ENCODE measurements at places on chromosomes 6 and 20.

DNA sequence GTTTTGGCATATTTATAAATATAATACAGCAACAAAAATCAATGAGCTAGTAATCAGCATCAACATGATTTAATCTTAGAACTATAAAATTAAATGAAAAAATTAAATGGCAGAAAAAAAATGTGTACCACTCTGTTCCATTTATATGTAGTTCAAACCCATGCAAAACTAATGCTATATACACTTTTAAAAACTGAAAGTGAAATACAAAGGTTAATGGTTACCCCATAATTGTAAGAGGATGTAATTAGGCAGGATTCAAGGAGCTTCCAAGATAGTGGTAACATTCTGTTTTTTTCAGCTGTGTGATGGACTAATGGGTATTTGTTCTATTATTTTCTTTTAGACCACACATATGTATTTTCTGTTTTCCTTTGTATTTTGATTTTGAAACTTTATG, 492.1 kb downstream of the UTRN start:
- H3K4me3 ChIP-seq: no peak overlapping the region
- no peaks in the 10 kb centered on the region for H3K4me1 ChIP-seq
- no peak overlapping the region for H3K27ac ChIP-seq
- H3K27me3 ChIP-seq: no peaks in the 10 kb centered on the region
- no peak for DNase-seq
- peaks cover 5% of the 10 kb centered on the region for H3K36me3 ChIP-seq

GRCh38 chr20:47816487-47817451, 31.5 kb upstream of the SULF2 start:
- H3K27me3 ChIP-seq: peaks cover 30% of the 10 kb centered on the region
- H3K4me3 ChIP-seq: no peak overlapping the region
- H3K36me3 ChIP-seq: no peaks in the 10 kb centered on the region
- H3K4me1 ChIP-seq: peaks cover 3% of the 10 kb centered on the region
- DNase-seq: no peak

DNA sequence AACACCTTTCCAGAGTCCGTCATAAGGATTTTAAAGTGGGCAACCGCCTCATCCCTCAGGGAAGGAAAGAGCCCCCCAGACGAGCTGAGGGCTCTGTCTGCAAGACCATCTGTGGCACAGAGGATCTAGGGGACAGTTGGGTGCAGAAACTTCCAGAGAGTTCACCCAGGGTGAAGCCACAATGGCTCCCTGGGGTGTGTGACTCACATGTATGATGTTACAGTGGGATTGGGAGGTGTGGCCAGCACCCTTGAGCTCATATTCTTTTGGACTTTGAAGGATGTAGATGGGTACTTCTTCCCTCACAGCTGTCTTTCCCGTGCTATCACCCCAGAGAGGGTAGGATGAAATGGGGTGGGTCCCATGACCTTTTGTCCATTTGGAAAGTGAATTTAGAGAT, 95.5 kb downstream of the NCR2 start:
- no peaks in the 10 kb centered on the region for H3K36me3 ChIP-seq
- H3K4me1 ChIP-seq: peaks cover 30% of the 10 kb centered on the region
- DNase-seq: peak; percentile 67
- H3K27ac ChIP-seq: no peak overlapping the region

- no peaks in the 10 kb centered on the region for H3K36me3 ChIP-seq
- DNase-seq: no peak
- H3K4me3 ChIP-seq: no peak overlapping the region
- H3K4me1 ChIP-seq: no peaks in the 10 kb centered on the region
- H3K27ac ChIP-seq: no peak overlapping the region
These were observed 25.2 kb upstream of the FERMT1 start for GRCh38 chr20:6148073-6148472.

- H3K27me3 ChIP-seq: no peaks in the 10 kb centered on the region
- peak overlapping the region; percentile 72 for H3K27ac ChIP-seq
- H3K4me1 ChIP-seq: peaks cover 44% of the 10 kb centered on the region
- H3K4me3 ChIP-seq: no peak overlapping the region
These were observed 91.7 kb downstream of the FOXO3 start for GRCh38 chr6:108652375-108652774.

- DNase-seq: no peak
- no peak overlapping the region for H3K27ac ChIP-seq
- no peaks in the 10 kb centered on the region for H3K27me3 ChIP-seq
- no peaks in the 10 kb centered on the region for H3K36me3 ChIP-seq
- no peak overlapping the region for H3K4me3 ChIP-seq
These were observed 27.9 kb downstream of the LOC128125822 start for GRCh38 chr6:63600136-63600535.

DNA sequence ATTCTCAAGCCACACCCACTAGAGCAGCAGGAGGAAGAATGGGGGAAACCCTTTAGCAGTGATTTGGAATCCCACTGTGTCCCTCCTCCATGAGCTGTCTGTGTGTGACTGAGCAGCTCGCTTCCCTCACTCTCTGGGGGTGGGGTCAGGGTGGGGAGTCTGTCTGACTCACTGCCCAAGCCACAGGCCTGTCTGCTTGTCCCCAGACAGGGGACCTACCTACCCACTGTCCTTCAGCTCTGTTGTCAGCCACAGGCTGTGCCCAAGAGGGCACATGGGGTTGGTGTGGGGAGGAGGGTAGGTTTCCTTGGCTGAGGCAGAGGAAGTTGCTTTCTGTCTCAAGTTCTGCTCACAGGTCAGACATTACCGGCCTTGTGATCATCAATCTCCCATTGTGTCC, 127.0 kb downstream of the MAFB start:
- H3K27ac ChIP-seq: no peak overlapping the region
- peaks cover 22% of the 10 kb centered on the region for H3K4me1 ChIP-seq
- H3K27me3 ChIP-seq: no peaks in the 10 kb centered on the region
- no peak overlapping the region for H3K4me3 ChIP-seq
- H3K36me3 ChIP-seq: no peaks in the 10 kb centered on the region

- no peak overlapping the region for H3K27ac ChIP-seq
- H3K36me3 ChIP-seq: no peaks in the 10 kb centered on the region
- DNase-seq: peak; percentile 96
- peaks cover 39% of the 10 kb centered on the region for H3K27me3 ChIP-seq
- no peak overlapping the region for H3K4me3 ChIP-seq
These were observed 207.9 kb downstream of the MYLK4 start for GRCh38 chr6:2542858-2543218.

DNA sequence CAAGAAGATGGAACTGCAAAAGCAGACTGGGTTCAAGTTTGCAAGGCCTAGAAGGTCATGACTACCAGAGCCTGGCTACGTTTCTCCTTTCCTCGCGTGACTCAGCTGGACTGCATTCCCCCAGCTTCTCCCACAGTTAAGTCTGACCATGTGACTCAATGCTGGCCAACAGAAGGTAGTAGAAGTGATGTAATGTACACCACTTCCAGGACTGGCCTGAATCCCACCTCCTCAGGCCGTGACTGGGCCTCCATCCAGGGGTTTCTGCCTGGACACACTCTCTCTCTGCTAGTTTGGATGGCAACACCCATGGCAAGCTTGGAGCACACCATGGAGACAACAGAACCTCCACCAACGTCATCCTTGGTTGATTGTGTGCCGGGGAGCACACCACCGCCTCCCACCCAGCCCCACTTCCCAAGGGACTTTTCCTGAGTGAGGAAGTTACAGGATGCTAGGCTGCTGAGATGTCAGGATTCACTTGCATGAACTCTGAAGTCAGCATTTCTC, 112.0 kb upstream of the CDYL start:
- DNase-seq: peak; percentile 91
- peaks cover 28% of the 10 kb centered on the region for H3K4me1 ChIP-seq

- no peak overlapping the region for H3K4me3 ChIP-seq
- no peak overlapping the region for H3K27ac ChIP-seq
- H3K27me3 ChIP-seq: no peaks in the 10 kb centered on the region
- no peak for DNase-seq
These were observed 81.6 kb upstream of the KHDRBS2 start for GRCh38 chr6:62367601-62368000.

GRCh38 chr6:37482606-37483251, 17.0 kb downstream of the CCDC167 start:
- H3K36me3 ChIP-seq: peaks cover 6% of the 10 kb centered on the region
- no peak overlapping the region for H3K4me3 ChIP-seq
- H3K27ac ChIP-seq: no peak overlapping the region
- DNase-seq: no peak

DNA sequence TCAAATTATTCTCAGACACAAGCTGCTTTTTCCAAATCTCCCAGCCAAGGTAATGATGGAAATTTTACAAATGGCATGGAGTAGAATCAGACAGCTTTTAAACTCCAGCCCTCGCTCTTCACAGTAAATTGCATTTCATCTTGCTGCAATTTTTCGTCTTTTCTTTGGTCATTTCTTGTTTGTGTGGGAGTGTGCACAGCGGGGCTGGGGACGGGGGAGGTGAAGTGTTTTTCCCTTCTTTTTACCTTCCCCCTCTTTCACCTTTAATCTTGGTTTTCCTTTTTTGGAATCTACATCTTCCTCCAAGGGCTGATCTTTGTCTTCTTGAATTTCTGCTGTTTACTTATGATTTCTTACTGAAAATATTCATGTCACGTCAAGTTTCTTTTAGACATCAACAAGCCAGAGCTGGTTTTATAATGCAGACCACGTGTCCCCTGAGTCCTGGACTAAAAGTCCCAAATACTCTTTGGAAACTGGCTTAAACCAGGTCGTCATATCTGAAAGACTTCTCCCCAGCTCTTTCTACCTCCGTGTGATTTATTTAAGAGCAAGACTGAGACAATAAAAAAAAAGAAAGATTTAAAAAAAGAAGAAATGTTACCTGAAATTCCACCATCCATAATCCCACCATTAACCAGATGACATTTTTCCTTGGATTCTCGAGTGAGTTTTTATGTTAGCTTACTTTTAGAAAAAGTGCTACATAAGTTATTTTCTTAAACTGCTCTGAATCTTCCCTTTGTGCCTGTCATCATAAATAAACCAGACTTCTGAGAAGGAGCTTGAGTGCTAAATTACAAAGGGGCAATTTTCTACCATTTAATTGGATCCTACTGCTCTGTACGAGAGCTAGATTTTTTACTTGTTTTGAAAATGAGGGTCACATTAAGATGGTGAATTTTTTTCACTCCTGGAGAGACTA, 52.0 kb downstream of the MAP3K5 start:
- no peaks in the 10 kb centered on the region for H3K4me1 ChIP-seq
- H3K4me3 ChIP-seq: no peak overlapping the region
- no peak for DNase-seq

Measured in astrocyte (in vitro differentiated cells and primary cell).